ENCODE measurements at places on chromosomes 13 and 19.

DNA sequence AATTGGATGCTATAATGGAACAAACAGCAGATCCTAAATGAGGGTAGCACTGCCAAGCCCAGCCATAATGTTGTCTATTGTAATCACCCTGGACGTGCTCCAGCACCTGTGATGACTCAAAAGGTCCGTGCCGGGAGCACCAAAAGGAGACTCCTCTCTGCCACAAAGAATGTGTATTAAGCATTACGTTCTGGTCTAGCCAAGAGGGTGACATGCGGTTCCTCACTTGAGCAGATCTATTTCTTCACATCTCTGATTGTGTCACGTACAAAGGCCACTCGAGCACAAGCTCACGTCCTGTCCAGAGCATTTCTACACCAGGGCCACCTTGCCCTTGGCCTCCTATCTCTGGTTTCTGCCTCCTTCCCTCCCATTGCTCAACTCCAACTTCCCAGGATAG, 219.9 kb upstream of the IRS2 start:
- DNase-seq, result no peak

- DNase-seq, result peak; percentile 48
Observed at GRCh38 chr19:5804516-5805461, at the start of gene NRTN. NRTN (plus strand) TSS chr19:5805067; CDS start chr19:5824166, 19,099 bp downstream.

DNA sequence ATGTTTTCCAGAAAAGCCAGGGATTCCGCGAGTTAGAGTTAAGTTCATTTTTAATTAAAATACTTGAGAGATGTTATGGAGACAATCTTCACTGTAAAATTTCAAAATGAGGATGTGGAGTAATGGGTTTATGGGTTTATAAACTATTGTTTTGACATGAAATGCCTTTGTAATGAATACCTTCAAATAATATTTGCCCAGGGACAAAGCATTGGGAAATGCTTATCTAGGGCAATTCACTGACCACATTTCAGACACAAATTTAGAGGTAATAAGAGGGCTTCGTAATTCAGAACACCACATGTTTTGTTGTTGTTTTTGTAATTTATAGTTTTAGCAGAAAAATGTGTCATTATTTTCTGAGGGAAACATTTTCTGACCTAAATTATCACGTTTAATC, 241.1 kb upstream of the ATXN8OS start:
- no peak for DNase-seq

- no peak for DNase-seq
Observed at GRCh38 chr19:43983544-43983911, 460 bp upstream of the ZNF155 start.

DNA sequence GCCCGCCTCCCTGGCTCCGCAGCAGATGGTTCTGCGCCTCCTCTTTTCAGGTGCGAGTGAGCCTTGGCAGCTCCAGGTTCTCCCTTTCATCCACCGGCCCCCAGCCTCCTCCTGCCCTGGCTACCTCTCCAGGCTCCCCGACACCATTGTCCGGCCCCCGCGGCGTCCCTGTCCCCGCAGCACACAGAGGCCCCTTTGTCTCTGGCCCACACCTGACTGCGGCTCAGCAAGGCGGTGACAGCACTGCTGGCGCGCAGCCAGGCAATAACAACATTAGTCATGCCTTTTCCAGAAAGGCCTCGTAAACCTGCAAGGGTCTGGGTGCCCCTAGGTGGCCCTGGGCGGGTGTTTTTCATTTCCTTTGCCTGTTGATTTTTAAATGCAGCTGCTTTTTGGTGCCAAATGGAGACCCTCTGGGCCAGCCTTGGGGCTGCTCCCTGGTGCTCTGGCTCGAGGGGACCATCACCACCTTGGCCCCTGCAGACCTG, 73.2 kb upstream of the MEDAG start:
- peak; percentile 12 for DNase-seq

- DNase-seq, result peak; percentile 66
Observed at GRCh38 chr19:19224852-19225494, 13.2 kb downstream of the NCAN start.

- no peak for DNase-seq
Observed at GRCh38 chr13:22107549-22107948, 436.7 kb downstream of the FGF9 start.

Data from stimulated activated naive CD4-positive, alpha-beta T cell treated with Interleukin-2 at 50 U/mL for 16 hours (primary cell).